ENCODE measurements at places on chromosomes 12 and 14.

DNA sequence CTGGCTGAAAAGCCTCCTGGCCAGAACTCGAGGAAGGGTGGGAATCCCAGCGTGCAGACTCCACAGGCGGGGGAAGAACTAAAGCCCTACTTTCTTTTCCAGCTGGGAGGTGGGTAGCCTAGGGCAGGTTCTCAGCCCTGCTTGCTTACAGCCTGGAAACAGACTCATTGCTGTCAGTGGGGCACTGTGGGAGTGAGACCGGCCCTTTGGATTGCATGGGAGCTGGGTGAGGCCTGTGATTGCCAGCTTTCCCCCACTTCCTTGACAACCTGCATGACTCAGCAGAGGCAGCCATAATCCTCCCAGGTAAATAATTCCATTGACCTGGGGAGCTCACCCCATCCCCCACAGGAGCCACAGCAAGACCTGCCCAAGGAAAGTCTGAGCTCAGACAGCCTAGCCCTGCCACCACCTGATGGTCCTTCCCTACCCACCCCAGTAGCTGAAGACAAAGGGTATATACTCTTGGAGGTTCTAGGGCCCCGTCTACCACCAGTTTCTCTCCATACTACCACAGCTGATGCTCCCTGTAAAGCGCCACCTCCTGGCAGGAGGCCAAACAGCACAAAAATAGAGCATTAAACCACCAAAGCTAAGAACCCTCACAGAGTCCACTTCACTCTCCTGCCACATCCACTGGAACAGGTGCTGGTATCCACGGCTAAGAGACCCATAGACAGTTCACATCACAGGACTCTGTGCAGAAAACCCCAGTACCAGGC lies 294.1 kb downstream of the SEC23A start:
- DNase-seq: peak; percentile 1

- DNase-seq: no peak
Observed at GRCh38 chr12:49899921-49900320, 3.8 kb downstream of the FAIM2 start.

DNA sequence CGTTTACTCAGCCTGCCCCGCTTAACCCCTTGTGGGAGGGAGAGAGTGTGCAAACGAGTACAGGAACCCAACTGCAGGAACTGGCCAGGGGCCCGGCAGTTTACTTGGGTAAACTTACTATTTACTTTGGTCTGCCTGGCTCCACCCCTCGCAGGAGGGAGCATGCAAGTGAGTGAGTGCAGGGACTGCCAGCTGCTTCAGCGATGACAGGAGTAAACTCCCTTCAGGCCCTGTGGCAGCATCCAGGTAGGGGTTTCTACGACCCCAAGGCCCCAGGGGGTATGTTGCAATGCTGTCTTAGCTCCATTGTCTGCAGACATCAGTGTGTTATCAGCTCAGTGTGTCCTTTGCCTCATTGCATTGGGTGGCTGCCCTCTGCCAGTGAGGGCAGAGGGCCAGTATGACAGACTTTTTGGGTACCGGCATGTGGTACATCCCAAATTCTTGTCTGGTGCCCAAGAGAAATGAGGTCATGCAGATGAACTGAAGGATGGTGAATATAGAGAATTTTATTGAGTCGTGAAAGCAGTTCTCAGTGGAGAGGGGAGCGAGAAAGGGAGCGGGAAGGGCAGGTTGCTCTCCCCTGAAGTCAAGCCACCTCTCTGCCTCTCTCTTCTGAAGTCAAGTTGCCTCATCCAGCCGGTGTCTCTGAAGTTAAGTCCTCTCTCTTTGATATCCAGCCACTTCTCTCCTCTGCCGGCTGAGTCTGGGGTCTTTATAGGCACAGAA lies 181.8 kb downstream of the FUT8 start:
- no peak for DNase-seq

DNA sequence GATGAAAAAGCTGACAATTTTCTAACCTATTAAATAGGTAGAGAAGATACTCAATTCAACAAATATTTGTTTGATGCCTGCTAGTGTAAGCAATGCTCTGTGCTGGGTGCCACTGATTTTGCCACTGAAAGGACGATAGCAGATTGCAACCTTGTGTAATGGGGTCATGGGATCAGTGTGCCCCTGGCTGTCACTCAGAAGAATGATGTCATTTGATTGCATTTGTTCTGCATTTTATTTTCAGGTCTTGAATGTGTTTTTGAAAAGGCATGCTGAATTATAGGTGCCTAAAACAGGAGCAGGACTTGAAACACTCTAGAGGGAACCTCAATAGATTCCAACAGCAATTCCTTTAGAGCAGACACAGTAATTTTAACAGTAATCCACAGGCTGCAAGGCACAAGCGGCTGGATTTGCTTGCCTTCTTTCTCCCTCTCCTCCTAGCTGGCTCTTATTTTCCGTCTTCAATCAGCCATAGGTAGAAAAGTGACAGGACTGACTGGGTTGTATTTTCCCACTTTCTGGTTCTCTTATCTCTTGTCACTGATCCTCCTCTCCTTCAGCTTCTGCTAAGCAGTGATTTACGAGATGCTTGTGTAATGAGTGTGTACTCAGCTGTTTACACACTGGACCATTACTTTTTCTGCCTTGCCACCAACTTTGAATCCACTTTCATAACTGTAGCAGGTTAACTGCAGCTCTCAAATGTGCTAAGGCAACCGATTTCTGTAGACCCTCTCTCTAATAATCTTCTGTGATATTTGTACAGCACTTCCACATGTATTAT lies 4.1 kb downstream of the PLXNC1 start:
- DNase-seq: no peak

- DNase-seq: peak; percentile 49
Observed at GRCh38 chr14:74302152-74302628, 544 bp downstream of the ABCD4 start.

GRCh38 chr12:121893961-121894460 lies 5.4 kb downstream of the PSMD9 start:
- DNase-seq: peak; percentile 81

- peak; percentile 37 for DNase-seq
Observed at GRCh38 chr12:86772696-86773095, 516.5 kb upstream of the MGAT4C start.

GRCh38 chr14:81172881-81173280 lies 47.9 kb downstream of the GTF2A1 start:
- no peak for DNase-seq

DNA sequence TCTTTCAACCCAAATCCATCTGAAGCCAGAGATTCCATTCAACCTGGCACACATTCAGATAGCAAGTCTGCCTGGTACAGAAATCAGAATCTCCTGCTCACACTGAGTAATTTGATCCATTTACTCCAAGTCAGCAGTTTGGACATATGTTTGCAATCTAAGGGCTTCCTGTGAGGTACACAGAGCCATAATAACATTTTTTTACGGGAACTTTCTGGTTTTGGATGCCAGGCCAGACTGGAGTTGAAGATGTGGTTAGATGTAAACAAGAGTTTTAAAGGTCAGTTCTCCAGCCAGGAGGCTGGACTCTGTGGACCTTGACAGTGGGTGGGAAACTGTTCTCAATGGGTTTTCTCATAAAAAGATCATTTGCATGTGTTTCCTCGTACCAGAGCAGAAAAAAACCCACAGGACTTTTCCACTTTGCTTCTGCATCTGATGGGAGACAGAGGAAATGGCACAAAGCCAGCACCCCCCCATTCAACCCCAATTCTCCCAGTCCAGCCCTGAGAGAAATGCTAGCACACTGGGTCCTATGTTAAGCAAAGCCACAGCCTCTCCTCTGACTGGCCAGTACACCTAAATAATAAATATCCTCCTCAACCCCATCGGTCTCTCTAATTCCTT lies 17.7 kb upstream of the TSPAN11 start:
- peak; percentile 51 for DNase-seq

DNA sequence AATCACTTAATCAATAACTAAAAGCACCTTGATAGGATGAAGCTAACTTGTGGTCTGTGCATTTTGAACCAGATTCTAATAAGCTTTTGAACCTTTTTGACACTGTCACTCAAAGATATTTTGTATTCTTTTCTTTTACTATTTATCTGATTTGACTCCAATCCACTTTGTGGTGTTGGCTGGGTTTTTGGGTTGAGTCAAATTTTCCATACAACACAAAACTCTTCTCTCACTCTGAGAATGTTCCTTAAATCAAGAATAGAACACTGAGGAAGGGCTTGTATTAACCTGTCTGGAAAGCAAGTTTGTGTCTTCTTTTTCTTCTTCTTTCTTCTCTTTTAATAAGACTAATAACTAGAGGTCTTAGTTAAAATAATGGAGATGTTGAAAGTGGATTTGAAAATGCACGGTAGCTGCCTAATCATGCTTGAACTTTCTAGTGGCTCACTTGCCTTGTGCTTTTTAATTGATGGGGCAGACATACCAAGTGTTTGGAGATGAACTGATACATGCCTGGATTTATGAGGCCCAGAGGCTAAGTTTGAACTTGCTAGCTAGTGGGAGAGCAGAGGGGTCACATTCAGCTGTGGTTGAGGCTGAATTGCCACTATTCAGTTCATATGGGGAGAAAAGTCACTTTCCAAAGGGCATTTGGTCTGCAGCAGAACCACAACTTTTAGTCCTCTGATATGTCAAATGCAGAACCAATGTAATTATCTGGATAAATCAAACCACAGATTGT lies 93.5 kb upstream of the PTHLH start:
- no peak for DNase-seq

GRCh38 chr14:50521912-50522341 lies 10.4 kb downstream of the MAP4K5 start:
- no peak for DNase-seq

DNA sequence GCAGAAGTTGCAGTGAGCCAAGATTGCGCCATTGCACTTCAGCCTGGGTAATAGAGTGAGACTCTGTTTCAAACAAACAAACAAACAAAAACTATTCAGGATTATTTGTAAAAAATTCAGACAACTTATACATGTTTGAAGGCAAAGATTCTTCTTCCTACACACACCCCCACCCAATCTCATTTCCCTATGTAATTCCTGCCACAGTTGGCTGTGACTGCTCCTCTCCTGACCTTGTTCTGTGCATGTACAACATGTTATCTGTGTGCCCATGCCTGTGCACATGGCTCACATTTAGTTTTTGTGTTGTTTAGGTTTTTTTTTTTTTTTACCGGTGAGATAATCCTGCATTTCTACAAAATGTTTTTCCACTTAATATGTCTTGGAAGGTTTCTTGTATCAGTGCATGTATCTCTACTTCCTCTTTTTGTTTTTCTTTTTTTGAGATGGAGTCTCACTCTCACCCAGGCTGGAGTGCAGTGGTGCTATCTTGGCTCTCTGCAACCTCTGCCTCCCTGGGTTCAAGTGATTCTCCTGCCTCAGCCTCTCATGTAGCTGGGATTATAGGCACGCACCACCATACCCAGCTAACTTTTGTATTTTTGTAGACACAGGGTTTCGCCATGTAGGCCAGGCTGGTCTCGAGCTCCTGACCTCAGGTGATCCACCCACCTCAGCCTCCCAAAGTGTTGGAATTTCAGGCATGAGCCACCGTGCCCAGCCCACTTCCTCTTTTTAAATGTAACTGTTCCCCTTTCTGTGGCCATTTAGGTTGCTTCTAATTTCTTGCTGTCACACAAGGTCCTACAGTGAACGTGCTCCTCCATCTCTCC lies 8.7 kb downstream of the CFAP251 start:
- DNase-seq: no peak

DNA sequence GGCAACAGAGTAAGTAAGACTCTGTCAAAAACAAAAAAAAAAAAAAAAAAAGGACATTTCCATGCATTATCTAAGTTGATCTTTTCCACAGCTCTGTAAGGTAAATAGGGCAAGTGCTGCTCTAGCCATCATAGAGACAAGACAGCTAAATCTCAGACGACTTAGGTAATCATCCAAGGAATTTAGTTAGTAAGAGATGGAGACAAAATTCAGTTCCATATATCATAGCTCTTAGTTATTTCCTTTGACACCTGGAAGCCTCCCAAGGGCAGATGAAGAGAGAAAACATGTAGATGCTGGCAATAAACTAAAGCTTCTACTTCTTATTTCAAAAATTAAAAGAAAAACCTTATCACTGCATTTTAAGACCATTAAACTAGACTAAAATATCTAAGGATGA lies 48.7 kb downstream of the ST8SIA1 start:
- DNase-seq: no peak

- DNase-seq: no peak
Observed at GRCh38 chr12:23885394-23885793, 64.1 kb downstream of the SOX5 start.

DNA sequence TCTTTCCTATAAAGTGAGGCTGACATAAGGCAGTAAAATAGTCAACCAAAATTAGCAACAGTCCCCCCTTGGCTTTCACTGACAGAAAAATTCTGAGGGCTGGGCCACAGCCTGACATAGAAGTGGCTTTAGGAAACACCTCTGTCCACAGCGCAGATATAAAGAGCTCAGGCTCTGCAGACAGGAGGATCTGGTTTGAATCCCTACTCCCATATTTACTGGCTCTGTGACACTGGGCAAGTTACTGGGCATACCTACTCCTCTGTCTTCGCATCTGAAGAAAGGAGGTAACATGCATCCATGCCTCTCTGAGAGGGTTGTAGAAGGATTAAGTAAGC lies 95.3 kb downstream of the STXBP6 start:
- DNase-seq: no peak

DNA sequence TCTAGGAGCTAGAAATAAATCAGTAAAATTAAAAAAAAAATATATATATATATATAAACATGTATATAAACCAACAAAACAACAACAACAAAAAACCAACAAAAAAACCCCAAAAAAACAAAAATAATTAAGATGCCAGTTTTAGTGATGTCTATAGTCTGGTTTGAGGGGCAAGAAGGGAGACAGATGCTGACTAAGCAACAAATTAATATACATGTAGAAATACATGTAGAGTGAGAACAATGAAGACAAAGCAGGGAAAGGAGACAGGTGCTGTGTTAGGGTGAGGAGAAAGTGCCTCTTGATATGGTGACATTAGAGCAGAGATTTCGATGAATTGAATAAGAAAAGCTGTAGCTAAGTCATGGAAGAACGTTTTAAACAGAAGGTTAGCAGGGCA lies 477.9 kb downstream of the APAF1 start:
- no peak for DNase-seq

GRCh38 chr14:76904100-76904739 lies 78.0 kb downstream of the LRRC74A start:
- DNase-seq: peak; percentile 78

DNA sequence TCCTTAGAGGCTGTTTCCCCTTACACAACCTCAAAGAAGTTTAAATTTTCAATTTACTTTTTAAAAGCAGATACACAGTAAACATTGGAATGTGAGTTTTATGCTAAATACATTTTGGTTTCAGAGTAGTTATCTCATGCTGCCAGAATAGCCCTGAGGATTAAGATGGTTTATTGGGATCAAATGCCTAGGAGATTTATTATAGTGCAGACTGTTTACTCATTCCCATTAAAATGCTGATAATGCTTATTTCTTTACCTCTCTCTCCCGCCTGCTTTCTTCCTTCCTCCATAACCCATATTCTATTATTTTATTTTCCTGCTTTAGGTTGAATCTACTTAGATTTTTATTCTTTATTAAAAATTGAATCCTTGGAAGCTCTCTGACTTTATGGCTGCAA lies 340.2 kb downstream of the DIO2 start:
- no peak for DNase-seq

DNA sequence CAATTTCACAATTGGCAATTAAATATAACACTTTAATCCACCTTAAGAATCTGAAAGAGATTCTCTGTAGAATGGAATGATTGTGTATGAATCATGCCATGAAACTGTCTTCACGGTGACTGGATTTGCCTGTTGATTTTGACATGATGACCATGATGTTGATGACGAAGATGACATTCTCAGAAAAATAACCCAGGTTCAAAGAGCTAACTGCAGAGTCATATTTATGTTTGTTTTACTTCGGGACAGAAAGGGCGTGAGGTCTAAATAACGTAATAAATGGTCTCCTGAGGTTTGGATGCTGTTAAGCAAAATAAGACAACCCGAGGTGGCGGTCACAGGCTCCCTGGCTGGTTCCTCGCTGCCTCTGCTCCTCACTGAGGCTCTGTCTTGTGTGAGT lies 532.0 kb downstream of the TMEM121 start:
- no peak for DNase-seq

- peak; percentile 83 for DNase-seq
Observed at GRCh38 chr12:95608252-95609033, 57.2 kb upstream of the USP44 start.

All from MCF 10A (cell line).